ENCODE measurements at places on chromosomes 6 and 20.

- no peak for DNase-seq
Measured at GRCh38 chr6:23036406-23036983, 467.1 kb downstream of the HDGFL1 start.

GRCh38 chr6:67131827-67132226, 1424.8 kb upstream of the EYS start:
- DNase-seq, result no peak

DNA sequence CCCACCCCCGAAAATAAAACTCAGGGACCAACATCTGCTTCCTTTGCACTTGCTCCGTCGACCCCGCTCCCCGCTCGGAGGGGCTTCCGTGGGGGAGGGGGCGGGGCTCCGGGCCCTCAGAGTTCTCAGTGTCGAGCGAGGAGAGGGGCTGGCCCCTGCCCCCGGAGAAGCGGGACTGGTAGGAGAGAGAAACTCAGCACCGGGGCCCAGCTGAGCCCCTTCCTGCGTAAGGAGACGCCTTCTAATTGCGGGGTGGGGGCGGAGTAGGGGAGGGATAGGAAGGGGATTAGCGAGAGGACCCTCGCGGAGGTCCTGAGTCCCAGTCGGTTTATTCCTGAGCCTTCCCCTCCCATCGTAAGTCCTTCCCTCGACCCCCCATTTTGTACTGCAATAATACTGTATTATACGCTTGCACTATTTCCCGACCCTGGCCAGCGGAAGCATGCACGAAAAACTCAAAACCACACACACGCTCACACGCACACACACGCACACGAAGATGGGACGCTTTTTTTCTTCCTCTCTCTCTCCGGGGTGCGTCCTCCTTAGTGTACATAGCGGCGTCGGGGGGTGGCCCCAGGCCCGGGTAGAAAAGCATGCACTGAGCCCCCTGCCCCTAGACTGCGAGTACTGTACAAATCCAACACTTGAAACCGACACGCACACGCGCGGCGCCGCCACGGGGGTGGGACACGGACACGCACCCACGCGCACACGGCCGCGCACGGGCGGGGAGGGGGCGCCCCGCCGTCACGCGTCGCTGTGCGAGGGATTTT, 22.1 kb upstream of the SLC22A7 start:
- no peak for DNase-seq

DNA sequence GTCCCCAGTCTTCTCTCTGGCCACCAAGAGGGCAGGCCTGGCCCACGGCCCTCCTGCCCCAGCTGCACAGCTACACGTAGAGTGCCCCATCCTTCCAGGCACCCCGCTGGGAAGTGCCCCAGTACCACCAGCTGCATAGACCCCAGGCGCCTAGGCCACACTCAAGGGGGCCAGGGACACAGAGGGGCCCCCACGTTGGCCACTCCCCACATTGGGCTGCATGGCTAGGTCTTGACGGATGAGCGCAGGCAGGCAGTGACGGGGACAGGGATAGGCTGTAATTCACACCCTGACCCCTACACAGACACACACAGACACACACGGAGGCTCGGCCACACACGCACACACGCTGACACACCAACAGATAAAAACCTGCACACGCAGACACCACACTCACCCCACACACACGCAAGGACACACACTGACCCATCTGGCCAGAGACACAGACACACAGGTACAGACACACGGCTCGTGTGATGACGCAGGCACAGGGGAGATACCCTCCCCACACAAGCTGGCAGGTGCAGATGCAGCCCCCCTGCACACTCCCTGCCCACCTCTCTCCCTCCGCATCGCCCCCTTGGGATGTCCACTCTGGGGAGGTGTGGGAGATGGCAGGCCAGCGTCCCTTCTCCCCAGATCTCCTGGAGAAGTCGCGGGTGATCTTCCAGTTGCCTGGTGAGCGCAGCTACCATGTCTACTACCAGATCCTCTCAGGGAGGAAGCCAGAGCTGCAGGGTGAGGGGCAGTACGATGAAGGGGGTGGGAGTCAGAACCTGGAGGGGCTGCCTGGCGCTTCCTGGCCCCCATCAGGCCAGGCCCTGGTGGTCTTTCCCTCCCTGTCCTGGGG, 30.0 kb downstream of the MYH7B start:
- DNase-seq, result no peak

All from stimulated activated CD4-positive, alpha-beta T cell treated with anti-CD3 and anti-CD28 coated beads, TNF-alpha, amount 100 ng/mL, for 48 hours (primary cell).